ENCODE measurements at places on chromosomes 6 and 20.

GRCh38 chr6:46128476-46128875 lies 1.3 kb upstream of the ENPP4 start:
- DNase-seq, result no peak

GRCh38 chr20:53362736-53363135 lies 230.9 kb downstream of the ZNF217 start:
- no peak for DNase-seq

- no peak for DNase-seq
These were observed 67.2 kb upstream of the SNX9 start for GRCh38 chr6:157755746-157756411.

DNA sequence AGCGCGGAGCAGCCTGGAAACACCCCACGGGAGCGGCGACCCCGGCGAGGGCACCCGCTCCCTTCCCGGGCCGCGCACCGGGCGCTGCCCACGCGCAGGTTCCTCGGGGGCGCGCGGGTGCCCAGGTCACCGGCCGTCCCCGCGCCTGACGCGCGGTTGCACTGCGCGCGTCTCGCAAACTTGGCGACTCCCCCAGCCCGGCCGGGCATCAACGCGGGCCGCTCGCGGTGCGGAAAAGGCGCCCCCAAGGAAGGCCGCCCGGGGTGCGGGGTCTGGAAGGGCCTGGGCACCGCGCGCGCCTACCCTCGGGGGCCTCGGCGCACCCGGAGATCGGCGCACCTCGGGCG lies 555 bp upstream of the ZBTB46 start:
- no peak for DNase-seq

GRCh38 chr6:130681028-130681427 lies 146.2 kb upstream of the SMLR1 start:
- DNase-seq, result no peak

Measured in D721Med (cell line).